ENCODE measurements at places on chromosomes 13 and 19.
A peak's percentile ranks its signal among the peaks of the same experiment; 100 is the strongest.

DNA sequence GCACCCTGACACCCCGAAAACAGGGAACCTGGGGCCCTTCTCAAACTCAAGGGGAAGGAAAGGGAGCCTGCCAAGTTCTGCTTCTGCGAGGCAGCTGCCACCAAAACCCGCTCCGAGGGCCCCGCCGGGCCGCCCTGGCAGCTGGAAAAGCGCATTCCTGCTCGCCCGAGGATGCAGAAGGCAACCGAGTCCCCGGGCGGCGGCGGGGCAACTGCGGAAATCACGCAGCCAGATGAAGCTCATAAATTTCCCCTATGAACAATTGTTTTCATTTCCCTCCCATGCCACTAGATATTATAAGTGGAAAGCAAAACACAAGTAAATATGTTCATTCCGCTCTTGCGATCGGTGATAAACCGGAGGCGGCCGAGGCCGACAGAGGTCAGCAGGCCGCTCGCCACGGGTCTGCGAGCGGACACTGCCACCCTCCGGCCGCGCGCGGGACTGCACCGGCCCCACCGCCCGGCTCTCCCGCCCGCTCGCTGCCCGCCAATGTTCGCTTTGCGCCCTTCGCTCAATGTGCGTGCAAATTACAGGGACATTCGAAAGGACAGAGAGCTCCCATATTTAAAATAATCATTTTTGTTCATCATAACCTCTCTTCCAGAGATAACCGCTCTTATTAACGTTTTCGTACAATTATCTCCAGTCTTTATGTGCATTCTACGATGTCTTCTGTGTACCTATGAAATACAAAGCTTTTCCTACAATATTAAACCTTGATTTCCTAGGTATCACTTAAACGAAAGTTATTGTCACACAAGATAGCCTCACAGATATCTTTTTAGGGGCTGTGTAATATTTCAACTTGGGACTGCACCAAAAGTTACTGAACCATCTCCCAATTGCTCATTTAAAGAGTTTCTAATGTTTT lies 120.8 kb upstream of the ZNF507 start:
- peak; percentile 91 for DNase-seq

DNA sequence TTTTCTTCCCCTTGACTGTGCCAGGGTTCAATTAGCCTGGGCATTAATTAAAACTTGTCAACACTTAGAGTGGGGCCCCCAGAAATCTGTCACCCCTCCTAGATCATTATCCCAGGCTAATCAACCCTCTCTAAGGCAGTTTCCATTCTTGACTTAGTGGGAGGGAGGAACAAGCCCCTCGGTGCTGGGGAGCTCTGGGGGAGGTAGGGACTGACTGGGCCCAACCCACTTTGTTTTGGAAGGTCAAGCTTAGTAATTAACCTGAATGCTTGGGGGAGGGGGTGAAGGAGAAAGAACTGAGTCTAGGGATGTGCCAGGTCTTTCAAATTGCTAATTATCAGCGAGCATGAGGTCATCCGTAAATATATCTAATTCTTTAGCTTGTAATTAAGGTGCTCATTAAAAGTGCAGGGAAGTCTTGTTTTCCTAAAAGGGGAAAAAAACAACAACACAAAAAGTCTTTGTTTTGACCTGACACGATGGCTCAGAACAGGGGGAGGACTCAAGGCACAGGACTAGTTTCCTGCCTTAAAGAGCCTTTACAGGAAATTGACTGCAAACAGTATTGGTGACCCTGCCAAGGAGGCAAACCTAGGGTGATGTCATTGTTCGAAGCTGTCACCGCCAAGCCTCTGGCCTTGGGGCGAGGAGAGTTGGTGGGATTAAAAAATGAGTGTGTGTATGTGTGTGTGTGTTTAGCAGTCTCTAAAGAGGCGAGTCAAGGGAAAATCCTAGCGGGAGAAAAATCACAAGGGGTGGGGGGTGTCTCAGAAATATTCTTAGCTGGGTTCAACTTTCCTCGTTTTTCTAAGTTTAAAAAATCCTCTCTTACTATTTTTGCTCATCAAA lies 19.4 kb downstream of the ACTN4 start:
- no peak for DNase-seq

DNA sequence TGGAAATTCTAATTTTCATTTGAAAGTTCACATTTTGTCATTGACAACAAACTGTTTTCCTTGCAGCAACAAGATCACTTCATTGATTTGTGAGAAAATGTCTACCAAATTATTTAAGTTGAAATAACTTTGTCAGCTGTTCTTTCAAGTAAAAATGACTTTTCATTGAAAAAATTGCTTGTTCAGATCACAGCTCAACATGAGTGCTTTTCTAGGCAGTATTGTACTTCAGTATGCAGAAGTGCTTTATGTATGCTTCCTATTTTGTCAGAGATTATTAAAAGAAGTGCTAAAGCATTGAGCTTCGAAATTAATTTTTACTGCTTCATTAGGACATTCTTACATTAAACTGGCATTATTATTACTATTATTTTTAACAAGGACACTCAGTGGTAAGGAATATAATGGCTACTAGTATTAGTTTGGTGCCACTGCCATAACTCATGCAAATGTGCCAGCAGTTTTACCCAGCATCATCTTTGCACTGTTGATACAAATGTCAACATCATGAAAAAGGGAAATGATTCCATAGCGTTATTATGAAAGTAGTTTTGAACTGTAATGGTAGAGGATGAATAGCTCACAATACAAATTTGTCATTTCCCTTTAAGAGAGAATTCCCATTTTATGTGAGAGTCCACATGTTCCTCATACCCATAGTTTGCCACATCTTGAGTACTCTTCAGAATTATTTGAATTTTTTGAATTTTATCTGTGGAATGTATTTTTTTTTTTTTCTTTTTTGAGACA lies 2.6 kb downstream of the BRCA2 start:
- DNase-seq, result no peak

DNA sequence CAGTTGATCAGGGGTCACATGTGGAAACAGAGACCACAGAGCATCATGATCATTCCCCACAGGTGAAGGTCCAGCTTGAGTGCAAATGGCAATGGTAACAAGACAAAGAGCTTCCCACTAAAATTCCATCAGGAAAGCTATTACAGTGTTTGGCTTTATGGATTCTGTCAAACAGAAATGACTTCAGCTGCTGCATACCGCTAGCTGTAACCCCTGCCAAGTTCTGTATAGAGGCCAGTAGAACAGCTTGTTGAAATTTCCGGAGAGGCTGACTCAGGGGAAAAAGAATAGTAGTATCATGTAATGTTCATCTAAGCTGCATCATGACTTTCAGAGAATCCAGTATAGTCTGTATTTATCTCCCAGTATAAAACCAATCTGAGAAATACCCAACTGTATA lies 1704.7 kb downstream of the SLITRK5 start:
- DNase-seq, result no peak

DNA sequence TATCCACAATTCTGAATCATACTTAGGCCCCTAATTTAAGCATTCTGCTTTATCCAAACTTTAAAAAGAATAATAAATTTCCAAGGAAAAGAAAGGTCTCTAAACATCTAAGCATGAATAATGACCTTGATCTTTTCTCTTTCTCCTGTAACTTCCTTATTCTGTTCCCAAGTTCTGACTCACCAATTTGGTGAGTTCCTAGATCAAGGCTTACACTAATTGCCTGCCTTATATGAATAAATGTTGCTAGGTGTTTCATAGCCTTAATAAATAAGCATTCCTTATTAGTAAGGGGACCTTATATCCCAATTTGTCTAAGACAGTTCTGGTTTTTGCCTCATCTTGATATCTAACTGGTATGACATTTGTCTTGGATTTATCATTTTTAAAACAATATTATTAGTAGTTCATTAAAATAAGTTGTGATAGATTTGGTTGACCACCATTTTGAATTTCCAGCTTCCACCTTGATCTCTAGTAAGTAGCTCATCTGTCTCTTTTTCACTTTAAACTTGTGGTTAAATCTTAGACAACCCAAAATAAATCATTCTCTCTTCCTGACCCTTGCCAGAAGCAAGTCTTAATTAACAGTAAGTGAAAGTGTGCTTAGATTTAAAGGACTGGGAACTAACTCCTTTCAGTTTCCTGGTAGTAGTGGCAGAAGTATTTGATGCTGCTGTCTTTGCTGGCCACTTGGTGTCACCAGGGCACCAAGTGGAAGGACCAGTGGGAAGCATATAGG lies 121.2 kb upstream of the MLNR start:
- no peak for DNase-seq

GRCh38 chr13:101327871-101328270 lies 88.4 kb downstream of the NALCN start:
- DNase-seq, result no peak

DNA sequence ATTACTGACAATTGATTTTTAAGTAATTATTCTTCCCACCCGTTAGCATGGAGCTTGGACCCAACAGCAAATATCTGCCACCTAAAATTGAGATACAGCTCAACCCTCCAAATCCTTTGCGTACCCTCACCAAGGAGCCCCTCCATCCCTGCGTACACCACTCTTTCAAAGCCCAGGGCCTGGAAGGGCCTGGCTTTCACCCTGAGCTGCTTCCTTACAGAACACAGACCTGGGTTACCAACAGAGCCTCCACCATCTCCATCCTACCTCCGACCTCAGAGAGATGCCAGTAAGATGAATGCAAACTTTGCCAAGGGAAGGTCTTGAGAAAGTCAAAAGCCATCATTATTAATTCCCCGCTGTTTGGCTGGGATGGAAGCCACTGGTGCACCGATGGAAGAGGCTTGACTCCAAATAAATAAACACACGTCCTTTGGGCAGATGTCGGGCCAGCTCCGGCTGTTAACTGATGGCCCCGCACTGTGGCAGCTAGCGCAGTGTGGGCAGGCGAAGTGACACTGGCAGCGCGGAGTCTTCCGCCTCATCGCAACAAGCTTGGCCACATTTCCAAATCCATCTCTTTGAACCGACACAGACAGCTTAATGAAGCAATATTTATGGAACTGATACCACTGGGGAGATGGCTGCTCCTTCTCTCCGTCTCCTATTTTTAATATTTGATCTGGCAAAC lies 150.2 kb upstream of the VSTM2B start:
- DNase-seq, result peak; percentile 37

DNA sequence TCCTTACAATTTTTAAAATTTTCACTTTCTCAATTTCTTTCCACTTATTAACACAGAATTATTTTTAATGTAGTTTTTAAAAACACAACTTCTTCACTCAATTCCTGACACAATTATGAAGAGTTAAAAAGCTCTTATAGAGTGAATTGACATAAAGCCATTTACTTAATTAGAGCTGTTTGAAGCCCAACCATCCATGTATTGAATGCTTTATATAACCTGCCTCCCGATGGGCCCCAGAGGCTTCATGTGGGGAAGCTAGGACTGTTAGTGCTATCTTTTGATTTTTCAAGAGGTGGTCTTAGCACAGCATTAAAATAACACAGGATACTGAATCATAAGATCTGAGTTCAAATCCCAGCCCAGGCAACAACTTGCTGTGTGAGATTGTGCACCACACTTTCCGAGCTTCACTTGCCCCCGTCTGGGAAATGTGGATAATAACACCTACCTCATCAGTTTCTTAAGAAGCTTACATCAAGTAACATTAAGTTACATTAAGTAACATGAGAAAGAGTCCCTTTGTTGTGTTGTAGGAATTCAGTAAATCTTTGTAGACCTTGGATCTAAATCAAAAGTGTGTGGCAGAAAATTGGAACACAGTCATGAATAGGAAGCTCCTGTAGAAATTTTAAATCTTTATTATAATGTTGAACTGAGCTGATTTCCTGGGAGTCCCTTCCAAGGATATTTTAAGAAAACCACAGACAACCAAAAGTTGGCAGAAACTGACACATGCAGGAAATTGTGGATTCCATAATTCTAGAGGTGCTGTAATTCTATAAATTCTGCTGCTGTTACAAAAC lies 5.5 kb upstream of the ENOX1 start:
- DNase-seq, result no peak

- no peak for DNase-seq
Observed at GRCh38 chr13:64429691-64430090, 2800.4 kb downstream of the PCDH9 start.

- DNase-seq, result no peak
Observed at GRCh38 chr13:38528986-38529385, 157.9 kb upstream of the FREM2 start.

GRCh38 chr13:113295776-113296175 lies 1.3 kb upstream of the LAMP1 start:
- no peak for DNase-seq

DNA sequence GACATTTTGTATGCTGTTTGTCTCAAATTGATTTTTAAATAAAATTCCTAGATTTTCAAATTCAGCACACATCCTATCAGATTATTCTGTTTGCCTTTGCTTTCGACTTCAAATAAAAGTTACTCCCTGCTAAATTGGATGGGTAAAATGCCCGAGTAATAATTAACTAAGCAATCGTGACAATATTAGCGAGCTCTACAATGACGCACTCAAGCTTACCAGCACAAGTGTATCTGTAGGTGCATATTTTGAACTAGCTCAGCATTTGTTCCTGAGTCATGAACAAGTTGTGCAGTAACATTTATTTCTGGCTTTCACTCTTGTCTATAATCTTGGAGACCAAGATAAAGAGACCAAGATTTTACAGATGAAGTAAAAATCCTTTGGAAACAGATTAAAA lies 113.4 kb downstream of the UBL3 start:
- DNase-seq, result no peak

- DNase-seq, result no peak
Observed at GRCh38 chr13:76868371-76868770, 17.8 kb downstream of the KCTD12 start.

DNA sequence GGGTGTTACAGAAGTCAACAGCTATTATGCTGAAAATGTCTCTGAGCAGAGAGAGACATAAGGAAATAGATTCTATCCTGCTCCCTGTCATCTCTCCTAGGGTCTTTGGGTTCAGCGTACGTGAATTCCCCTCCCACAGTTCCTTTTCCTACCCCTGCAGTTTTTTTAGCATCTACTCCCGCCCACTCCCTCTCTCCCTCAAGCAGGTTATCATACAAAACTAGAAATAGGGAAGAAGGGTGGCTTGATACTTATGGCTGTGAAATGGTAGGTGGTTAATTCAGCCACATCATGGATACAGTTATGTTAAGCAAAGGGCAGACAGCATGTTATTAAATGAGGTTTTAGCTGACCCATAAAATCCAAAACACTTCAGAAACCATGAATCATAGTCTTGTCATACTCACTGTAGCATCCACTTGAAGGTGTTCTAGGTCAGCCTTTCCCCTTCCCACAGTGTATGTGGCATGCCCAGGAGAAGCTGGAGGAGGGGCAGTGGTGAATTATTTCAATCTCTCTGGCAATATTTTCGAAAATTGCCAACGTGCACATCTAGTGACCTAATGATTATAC lies 236.8 kb upstream of the SERP2 start:
- no peak for DNase-seq

DNA sequence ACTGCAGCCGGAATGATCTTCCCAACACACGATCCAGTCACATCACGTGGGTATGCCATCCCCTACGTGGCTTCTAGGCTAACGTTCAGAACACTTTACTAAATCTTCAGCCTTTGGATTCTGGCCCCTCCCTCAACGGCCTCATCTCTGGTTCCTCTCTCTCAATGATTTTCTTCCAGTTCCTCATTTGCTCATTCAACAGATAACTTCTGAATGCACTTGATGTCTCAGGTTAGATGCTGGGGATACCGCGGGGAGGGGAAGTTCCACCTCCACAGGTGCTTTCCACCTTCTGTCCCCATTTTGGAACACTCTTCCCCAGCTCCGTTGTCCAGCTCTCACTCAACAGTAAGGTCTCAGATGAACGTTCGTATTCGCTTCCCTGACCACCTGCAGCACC lies 66.1 kb downstream of the ATP7B start:
- DNase-seq, result no peak

- no peak for DNase-seq
Observed at GRCh38 chr19:15372891-15373301, 6.7 kb downstream of the AKAP8 start.

GRCh38 chr13:57003682-57004081 lies 137.0 kb upstream of the PRR20A start:
- no peak for DNase-seq

- DNase-seq, result no peak
Observed at GRCh38 chr13:47233734-47234133, 336.9 kb upstream of the HTR2A start.
